ENCODE measurements at places on chromosomes 3 and 15. TPM values are rescaled to one million over a fixed set of nuclear protein-coding genes. Genes with fewer than 3 reads are reported as not detected.

Gene PRTG
- total RNA-seq = 8.6 TPM

Gene VILL
- total RNA-seq = 6.7 TPM

Gene SLC35G2
- total RNA-seq = 9.5 TPM

Gene EPHA6
- not detected for total RNA-seq

Gene FAIM
- 9.3 TPM for total RNA-seq

Gene SLC2A2
- total RNA-seq = not detected

Gene RBP2
- not detected for total RNA-seq

Gene TMOD2
- total RNA-seq = 11.4 TPM

Gene CYP19A1
- not detected for total RNA-seq

Gene WDR93
- total RNA-seq = not detected

Gene ECE2
- total RNA-seq = not detected

Gene GREM1
- total RNA-seq = 58.2 TPM

Gene GPR62
- total RNA-seq = 0.06 TPM

Gene ZMYND10
- total RNA-seq = 0.12 TPM

Gene BNC1
- 6.6 TPM for total RNA-seq

Gene PAQR5
- total RNA-seq = not detected

Gene MAGEL2
- 0.12 TPM for total RNA-seq

Gene DZIP1L
- 3.5 TPM for total RNA-seq

Data from glomerular endothelial cell (primary cell).